M059J (cell line): ENCODE measurements at places on chromosomes 5 and 9. TPM values are rescaled to one million over a fixed set of nuclear protein-coding genes. Genes with fewer than 3 reads are reported as not detected.

DNA sequence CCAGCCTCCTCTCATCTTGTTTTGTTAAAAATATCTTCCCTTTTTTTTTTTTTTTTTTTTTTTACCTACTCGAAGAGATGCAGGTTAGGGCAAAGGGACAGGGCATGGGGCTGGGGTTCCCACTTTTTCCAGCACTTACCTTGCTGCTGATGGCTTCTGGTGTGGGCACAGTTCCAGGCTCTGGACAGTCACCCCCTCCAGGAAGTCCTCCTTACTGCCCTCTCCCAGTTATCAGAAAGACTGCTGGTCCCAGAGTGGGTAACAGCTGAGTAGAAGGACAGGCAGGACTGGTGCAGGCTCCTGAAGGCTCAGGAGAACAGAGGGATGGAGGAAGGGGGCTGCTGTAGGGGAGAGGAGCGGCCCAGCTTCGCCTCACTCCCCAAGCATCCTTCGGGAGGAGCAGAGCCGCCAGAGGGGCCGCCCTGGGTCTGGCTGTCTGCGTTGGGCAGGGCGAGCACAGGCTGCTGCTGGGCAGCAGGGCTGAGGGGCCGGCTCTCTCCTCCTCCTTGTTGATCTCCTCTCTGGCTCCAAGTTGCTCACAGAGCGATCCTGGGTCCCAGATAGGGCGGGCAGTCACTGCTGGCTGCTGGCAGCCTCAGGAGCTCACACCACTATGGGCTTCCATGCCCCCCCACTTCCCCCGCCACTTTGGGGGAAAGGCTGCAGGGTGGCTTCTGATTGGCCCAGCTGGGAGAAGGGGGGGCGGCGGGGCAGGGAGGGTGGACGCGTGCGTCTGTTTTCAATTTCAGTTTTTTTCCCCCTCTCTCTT lies at the start of gene PDGFRB:
Gene PDGFRB (minus strand): TSS at position 588 of the 769 bp plus-strand sequence. CDS start 18,798 bp downstream, outside the sequence.
- DNase-seq, result peak; percentile 84

The DMXL1 gene
- 10.3 and 22.0 TPM in 2 replicates for total RNA-seq

The IL17B gene
- total RNA-seq, result not detected in 2 replicates

DNA sequence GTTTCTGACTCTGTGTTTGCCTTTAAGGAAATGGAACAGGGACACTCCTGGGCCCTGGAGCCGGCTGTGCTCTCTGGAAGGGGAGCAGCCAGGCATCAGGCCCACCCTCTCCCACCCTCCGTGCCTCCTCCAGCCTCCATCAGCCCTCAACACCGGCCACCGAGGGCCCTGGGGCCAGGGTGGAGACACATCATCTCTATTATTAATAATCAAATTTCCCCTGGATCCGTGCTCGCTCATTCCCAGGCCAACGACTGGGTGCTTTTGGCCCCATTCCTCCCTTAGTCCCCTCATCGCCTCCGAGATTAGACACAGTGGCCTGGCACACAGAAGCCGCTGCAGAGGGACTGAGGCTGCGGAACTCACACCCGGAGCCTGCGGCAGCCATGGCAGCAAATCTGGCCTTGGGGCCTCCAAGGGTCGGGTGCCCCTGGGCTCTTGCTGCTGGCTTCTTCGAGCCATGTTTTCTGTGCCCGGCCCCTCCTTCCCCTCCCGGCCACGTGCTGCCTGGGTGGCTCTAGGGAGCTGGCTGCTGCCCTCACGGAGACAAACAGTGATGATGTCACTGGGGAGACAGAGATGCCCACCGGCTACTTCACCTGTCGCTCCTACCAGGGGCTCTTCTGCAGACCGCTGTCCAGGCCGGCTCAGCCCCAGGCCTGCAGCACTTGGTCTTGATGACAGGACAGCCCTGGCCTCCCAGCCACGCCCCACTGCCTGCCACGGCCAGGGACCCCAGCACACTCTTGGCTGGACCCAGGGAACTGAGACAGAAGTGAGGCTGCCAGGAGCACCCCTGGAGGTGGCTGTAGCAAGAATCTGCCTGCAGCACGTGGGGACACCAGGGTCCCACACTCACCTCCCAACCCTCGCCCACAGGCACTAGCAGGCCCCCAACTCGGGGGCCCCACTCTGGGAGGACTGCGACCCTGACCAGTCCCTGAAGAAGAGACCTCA lies 76.6 kb upstream of the PPP1R26 start:
- DNase-seq, result no peak

GRCh38 chr5:180208435-180209081 lies 453 bp downstream of the RASGEF1C start:
- no peak for DNase-seq

The DOCK2 gene
- 45.9 and 47.7 TPM in 2 replicates for total RNA-seq

DNA sequence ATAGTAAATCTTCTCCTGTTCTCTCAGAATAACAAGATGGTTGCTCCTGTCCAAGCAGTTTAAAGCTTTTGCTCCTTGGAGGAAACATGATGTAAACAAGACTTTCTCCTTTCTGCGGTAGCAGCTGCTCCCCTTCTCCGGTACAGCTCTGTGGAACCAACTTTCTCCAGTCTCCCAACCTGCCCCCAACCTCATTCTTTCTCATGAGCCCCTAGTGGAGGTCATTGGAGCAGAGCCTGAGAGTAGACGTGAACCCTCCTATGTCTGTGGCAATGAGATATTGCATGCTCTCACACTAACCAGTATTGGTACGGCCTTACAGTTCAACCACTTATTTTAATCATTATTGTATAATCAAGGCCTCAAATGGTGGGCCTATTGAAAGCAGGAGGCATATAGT lies 483.8 kb upstream of the CDH10 start:
- DNase-seq, result no peak

DNA sequence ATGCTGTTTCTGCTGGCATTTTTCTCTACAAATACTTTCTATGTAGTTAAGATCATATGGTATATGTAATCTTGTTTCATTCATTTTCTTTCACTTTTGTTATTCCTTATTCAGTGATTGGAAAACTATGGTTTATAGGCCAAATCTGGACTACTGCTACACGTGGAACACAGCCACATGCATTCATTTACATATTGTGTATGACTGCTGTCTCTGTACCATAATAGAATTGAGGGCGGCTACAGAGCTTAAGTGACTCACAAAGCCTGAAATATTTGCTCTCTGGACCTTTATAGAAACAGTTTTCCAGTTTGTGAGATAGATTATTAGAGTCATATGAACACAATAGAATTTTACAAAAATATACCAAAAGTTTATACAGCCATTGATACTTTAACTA lies 133.6 kb upstream of the CDKN2B start:
- DNase-seq, result peak; percentile 24

DNA sequence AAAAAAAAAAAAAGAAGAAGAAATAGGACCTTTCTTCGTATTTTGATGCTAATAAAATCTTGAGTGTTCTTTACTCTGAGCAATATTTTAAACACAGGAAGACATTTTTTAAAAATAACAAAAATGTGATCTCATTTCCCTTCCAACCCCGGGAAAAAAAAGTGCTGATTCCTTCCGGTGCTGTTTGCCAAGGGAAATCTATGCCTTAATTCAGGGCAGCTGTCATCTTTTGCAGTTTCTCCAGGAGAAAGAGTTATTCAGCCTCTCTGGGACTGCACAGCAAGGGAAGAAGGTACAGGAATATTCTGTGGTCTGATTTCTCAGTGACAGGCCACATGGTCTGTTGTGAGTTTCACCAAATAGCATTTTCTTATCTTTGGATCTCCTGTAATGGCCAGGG lies 291.9 kb upstream of the IRX1 start:
- peak; percentile 13 for DNase-seq

DNA sequence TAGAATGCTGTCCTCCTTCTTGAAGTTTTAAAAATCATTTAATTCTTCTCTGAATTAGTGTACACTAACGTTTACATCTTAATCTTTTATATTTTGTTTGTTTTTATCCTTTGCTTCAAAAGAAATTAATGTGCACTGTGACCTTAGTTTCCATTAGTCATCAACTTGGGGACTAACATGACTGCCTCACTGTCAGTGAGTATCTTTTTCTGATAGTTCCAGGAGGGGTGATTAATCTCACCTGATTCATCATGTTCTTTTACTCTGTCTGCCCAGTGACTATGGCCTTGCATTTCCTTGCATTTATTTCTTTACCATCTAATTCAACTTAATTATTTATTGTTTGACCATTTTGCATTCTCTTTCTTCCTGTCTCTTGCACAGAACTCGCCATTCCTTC lies 33.4 kb upstream of the NR3C1 start:
- DNase-seq, result peak; percentile 63

GRCh38 chr5:52620315-52620714 lies 167.4 kb upstream of the ITGA1 start:
- DNase-seq, result no peak

The PCDHA5 gene
- total RNA-seq, result not detected in 2 replicates

The CSF2 gene
- 6.3 and 16.8 TPM in 2 replicates for total RNA-seq

- DNase-seq, result no peak
Measured at GRCh38 chr9:98445576-98445975, 190.1 kb upstream of the TBC1D2 start.

The CNTNAP3B gene
- 0.62 TPM in 2 replicates for total RNA-seq

- no peak for DNase-seq
Measured at GRCh38 chr9:99375481-99375880, 153.4 kb downstream of the SEC61B start.

The GLRA1 gene
- not detected in 2 replicates for total RNA-seq

DNA sequence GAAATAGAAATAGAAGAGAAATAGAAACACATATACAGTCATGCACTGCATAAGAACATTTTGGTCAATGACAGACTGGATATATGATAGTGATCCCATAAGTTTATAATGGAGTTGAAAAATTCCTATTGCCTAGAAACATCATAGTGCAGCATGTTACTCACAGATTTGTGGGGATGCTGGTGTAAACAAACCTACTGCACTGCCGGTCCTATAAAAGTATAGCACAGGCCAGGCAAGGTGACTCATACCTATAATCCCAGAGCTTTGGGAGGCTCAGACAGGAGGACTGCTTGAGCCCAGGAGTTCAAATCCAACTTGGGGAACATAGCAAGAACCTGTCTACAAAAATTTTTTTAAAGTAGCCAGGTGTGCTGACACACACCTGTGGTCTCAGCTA lies 240.6 kb upstream of the MAP3K1 start:
- peak; percentile 79 for DNase-seq

The RELL2 gene
- total RNA-seq, result 8.3 and 9.0 TPM in 2 replicates

The GARIN3 gene
- total RNA-seq, result not detected in 2 replicates

The GAS1 gene
- 5.9 and 8.9 TPM in 2 replicates for total RNA-seq

DNA sequence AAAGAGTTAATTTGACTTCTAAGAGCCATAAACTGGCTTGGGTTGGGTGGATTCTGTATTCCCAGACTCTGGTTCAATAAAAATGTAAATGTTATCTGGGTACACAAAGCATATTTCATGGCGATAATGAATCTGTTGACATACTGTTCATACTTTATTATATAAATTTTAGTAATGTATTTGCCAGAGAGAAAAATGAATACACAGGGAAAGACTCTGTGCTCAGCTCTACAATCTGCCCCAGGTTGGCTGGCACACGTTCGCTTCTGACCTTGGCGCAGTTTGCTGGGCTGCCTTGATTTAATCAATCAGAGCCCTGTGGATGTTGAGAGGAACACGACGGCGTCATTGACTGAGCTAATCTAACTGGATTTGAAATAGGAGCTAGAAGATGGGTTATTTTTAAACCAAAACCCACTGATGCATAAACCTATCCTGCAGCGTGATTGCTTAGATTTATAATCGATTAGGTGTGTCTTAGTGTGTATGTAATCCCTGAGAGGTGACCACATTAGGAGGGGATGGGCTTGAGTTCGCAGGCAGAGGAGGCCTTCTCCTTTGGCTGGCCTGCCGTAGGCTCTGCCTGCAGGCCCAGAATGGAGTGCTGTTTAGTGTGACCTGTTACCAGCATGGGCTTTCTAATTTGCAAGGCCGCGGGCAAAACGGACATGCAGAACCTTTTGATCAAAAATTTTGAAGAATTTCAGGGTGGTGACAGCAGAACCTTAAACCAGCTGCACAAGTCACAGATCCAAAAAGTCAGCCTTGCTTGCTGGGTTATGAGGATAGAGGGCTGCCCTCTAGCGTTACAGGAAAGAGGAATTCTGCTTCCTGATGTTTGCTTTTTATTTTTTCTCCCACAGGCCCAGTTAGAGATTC lies 3.9 kb upstream of the ADCY2 start:
- DNase-seq, result peak; percentile 27

The SLC24A2 gene
- total RNA-seq, result not detected in 2 replicates

GRCh38 chr5:66013397-66013796 lies 87.0 kb downstream of the ERBIN start:
- DNase-seq, result no peak

DNA sequence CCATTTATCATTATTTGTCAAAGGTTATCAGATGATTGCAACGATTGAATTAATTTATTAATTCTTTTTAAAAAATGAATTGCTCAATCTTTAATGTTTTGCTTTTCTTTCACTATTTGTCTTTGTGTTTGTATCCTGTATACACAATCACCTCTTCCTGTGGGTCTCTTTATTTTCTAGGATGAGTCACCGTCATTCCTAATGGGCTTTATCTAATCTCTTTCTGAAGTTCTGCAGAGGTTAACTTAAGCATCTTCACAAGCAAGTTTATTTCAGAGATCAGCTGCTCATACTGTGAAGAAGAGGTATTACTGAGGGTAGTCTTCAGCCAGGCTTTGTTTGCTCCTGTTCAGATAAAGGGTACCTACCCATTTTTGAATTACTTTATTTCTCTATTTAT lies 323.9 kb downstream of the NNT start:
- no peak for DNase-seq

The PLPPR1 gene
- not detected in 2 replicates for total RNA-seq

GRCh38 chr5:40689438-40689837 lies 9.7 kb downstream of the PTGER4 start:
- DNase-seq, result peak; percentile 98

DNA sequence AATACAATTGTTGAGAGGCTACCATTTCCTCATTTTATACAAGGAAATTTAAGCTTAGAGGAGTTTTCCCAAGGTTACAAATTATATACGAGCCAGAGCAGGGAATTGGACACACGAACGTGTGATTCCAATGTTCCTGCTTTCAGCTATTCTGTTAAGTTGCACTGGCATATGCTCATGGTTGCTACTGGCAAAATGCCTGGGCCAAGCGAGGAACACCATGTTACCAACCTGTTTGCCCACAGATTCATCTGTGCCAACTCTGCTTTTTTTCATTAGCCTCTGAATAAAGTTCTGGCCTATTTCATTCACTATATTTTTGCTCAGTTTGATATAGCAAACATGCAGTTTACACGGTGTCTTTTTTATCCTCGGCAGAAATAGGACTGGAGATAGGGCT lies 5.1 kb upstream of the C5orf46 start:
- DNase-seq, result no peak

The HACD4 gene
- total RNA-seq, result 4.1 TPM in 2 replicates

DNA sequence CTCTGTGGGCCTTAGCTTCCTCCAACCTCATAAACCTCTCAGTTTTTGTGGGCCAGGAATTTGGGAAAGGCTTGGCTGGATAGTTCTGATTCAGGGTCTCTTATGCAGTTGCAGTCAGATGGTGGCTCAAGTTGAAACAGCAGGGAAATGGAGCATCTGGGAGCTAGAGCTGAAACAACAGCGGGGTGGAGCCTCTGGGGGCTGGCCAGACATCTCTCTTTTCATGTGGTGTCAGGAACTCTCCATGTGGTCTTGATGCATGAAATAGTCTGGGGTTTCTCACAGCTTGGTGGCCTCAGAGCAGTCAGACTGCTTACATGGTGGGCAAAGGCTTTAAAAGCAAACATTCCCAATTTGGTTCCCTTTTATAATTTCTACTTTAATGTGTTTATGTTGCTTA lies 13.5 kb downstream of the ZNF346 start:
- no peak for DNase-seq

The VAV2 gene
- 8.7 and 17.2 TPM in 2 replicates for total RNA-seq
